Daoy (cell line): ENCODE measurements at places on chromosomes 2 and 18.

DNA sequence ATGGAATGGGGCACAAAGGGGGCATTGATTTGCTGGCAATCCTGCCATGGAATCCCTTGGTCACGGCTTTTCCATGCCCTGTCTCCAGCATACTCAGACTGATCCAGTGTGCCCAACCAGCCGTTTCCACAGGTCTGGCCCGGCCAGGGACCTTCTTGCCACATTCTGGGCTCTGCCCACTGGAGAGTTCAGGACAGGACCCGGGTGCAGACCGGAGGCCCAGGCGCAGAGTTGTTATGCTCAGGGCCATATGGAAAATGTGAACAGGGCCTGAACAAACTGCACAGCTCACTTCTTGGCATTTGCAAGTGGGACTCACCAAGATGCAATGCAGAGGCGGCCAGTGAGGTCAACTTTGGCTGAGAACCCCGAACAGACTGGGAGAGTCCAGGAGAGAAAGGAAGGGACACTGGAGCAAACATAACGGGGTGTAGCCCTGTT lies 15.6 kb upstream of the ASAP2 start:
- DNase-seq = peak; percentile 70

GRCh38 chr2:125371867-125372266 lies 1284.1 kb upstream of the GYPC start:
- no peak for DNase-seq

GRCh38 chr18:33960417-33960816 lies 264.3 kb downstream of the NOL4 start:
- no peak for DNase-seq

GRCh38 chr18:50428531-50429206 lies 53.8 kb downstream of the SKA1 start:
- DNase-seq = no peak
